Kidney epithelial cell (primary cell): ENCODE measurements at places on chromosomes 11 and 22. TPM values are rescaled to one million over a fixed set of nuclear protein-coding genes. Genes with fewer than 3 reads are reported as not detected.

DNA sequence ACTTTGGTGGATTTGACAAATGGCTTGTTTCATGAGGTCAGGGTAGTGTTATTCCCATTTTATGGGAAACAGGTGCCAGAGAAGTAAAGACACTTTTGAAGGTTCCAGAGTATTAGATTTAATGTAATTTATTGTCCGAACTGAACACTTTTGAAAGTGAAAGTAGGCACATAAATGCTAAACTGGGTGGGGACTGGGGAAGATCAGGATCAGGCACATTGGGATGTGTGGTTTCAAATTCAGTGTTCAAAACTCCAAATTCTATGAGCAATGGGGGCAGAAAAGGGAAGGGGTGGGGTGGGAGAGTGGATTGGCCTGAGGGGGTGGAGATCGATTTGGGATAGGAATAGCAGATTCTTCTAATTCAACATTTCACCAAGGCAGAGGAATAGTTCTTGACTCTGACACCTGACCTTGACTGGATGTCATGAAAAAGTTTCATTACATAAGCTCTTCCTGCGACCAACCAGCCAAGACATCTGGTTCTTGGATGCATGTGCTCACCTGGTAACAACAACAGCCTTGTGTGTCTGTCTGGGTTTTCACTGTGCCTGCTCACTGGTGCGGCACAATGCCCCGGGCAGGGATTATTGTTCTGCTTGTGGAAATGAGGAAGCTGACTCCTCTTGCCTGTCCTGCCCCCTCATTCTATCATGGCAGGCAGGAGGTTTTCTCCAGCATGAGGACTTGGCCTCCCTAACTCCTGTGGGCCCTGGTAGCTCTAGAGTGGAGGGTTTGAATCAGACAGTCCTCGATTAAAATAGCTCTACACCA, 10.8 kb downstream of the PPFIBP2 start:
- peak; percentile 39 for DNase-seq

GRCh38 chr22:27585141-27585540, 216.4 kb downstream of the MN1 start:
- no peak for DNase-seq

DNA sequence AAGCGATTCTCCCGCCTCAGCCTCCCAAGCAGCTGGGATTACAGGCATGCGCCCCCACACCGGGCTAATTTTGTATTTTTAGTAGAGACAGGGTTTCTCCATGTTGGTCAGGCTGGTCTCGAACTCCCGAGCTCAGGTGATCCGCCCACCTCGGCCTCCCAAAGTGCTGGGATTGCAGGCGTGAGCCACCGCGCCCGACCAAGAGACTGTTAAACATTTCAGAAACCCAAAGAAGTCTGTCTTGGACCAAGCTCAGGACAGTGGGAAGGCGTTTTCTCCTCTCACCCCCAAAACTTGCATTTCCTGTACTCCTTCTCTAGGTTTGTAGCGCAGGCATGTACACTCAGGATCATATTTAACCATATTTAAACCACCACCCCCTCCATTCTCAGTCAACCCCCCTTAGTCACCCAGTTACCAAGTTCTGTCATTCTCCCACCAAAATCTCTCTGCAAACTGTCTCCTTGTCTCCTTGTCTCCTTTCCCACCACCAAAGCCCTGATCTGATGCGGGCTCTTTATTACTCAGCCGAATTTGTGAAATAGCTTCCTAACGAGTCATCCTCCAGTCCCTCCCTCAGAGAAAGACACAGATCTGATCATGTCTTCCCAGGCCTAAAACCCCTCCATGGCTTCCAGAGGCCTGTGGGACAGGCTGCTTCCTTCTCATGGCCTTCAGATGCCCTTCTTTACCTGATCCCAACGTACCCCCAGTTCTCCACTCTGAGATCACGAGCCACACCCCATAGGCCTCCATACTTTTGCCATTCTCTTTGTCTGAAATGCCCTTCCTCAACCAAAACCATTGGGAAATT, 29.0 kb upstream of the CREB3L1 start:
- DNase-seq, result peak; percentile 77

DNA sequence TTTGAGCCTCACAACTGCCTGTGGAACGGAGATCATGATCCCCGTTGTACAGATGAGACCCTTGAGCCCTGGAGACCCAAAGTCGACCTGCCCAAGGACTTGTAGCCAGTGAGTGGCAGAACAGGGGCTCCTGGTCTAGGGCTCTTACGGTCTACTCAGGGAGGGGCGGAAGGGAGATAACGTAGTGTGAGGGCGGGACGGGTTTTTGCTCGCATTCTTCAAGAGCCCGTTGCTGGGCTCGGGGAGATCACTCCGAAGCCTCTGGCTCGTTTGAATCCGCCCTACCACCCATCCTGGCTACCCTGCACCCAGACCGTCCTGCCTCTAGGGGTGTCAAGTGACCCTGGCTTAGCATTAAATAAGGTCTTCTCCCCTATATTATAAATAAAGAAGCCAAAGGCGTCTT, 639 bp downstream of the CRY2 start:
- DNase-seq, result no peak

DNA sequence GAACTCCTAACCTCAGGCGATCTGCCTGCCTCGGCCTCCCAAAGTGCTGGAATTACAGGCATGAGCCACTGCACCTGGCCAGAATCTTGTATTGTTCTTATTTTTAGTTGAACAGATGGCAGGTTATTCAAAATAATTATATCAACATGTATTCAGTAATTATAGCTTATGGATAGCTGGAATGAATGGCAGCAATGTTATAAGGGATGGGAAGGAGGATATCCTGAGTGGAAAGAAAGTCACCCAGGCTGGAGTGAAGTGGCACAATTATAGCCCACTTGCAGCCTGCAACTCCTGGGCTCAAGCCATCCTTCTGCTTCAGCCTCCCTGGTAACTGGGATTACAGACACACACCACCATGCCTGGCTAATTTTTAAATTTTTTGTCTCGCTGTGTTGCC, 88.1 kb downstream of the MED15 start:
- DNase-seq, result no peak

- DNase-seq, result no peak
These were observed 14.8 kb downstream of the CCND1 start for GRCh38 chr11:69655479-69656428.

GRCh38 chr11:74550991-74551753, 41.2 kb upstream of the POLD3 start:
- DNase-seq, result no peak

GRCh38 chr11:57210781-57211180, 26.3 kb downstream of the APLNR start:
- no peak for DNase-seq

Gene RHOD
- 97.0 and 112 TPM in 2 replicates for total RNA-seq

Gene FOLR2
- not detected in 2 replicates for total RNA-seq

Gene SLC6A5
- total RNA-seq, result not detected in 2 replicates

Gene PLAAT4
- total RNA-seq, result 14.1 and 14.7 TPM in 2 replicates
